Activated naive CD8-positive, alpha-beta T cell treated with anti-CD3 and anti-CD28 coated beads, Interleukin-2, amount 10 ng/mL, durations not matched to agents 7 days and 5 days (primary cell): ENCODE measurements at places on chromosomes 6 and 20. TPM values are rescaled to one million over a fixed set of nuclear protein-coding genes. Genes with fewer than 3 reads are reported as not detected.

GRCh38 chr6:12483712-12484111 lies 193.6 kb downstream of the EDN1 start:
- no peak for DNase-seq

GRCh38 chr6:130965656-130966055 lies 97.4 kb downstream of the EPB41L2 start:
- no peak for DNase-seq

DNA sequence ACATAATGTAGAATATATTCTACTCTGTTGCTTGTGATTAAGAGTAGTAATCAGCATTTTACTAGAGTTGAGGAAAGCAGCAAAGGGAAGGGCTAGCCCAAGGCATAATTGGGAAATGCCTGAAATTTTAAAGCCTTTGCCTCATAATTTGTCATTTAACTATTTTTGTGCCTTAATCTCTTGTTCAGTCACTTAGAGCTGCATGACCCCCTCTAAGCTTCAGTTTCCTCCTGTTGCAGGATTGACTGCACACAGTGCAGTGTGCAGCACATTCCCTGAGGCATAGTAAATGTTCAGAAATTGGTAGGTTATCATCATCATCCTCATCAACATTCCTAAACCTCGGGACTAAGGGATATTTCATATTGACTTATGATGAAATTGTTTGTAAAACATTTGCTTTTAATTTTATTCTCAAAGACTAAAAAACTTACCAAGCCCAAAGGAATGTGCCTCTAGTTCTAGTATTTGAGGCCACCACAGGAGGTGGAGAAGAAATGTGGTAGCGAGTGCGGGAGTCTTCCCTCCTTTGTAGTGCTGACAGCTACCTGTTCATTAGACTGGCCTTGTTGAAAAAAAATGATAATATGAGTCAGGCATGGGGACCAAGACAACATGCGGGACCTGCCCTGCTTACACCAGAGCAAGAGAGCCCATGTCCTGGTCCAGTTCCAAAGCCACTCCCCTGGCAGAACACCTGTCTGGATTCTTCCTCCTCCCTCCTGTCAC lies 14.8 kb upstream of the TENT5A start:
- no peak for DNase-seq

- DNase-seq = no peak
These were observed 105.7 kb downstream of the IRF4 start for GRCh38 chr6:497258-497657.

The ZC3H12D gene
- 27.0 TPM for total RNA-seq

DNA sequence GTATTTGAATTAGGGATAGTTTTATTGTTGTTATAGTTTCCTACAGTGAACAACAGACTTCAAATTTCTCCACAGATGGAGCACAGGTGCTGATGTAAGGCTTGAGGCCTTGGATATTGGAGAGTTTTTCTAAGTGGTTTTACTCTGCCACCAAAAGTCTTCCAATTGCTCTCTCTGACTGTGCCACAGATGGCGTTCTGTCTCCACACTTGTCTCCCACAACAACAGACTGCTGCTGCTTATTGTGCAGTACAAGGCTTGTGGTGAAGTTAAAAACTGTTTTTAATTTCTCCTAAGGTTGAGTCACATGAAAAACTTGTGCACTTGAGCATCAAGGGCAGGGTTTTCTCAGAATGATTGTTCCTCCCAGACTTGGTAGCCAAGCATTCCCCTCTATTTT lies 460.9 kb upstream of the KHDRBS2 start:
- no peak for DNase-seq

- DNase-seq = no peak
These were observed at the start of gene GCM1 for GRCh38 chr6:53148684-53149083. TSS of gene GCM1 (minus strand) at chr6:53148841. CDS start at chr6:53145632, 3,209 bp downstream.

The RNF182 gene
- total RNA-seq = not detected

The UBE2C gene
- 154 TPM for total RNA-seq

DNA sequence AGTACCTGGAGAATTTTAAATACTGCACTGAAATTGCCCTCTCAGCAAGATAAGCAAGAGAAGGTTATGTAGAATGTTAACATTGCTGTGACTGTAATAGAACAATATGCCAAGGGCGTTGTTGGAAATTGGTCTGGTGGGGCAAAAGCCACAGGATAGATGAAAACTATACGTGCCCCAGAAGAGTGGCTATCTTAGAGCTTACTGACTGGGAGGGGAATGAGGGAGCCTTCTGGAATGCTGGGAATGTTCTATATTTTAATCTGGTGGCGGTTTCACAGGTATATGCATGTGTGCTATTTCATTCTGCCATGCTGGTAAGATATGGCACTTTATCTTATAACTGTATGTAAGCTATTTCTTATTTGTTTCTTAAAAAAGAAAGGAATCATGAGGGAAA lies 35.2 kb upstream of the YWHAB start:
- no peak for DNase-seq

- DNase-seq = no peak
These were observed 139.3 kb upstream of the PHACTR1 start for GRCh38 chr6:12577124-12577850.

The TMEM217 gene
- total RNA-seq = 1.4 TPM

DNA sequence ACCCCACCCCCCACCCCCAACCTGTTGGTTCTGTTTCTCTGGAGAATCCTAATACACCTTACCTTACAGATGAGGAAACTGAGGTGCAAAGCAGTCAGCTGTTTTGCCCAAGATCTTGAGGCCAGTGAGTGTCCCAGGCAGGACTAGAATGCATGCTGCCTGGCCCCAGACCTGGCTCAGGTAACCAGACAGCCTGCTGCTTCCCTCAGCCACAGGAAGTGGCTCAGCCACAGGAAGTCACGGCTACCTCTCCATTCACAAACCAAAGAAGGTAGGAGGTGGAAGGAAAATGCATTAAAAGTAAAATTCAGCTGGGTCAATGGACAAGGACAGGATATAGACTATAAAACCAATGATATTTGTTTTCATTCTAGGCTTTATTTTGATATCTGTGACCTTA lies 517.6 kb downstream of the CD83 start:
- peak; percentile 77 for DNase-seq

The PRDM1 gene
- total RNA-seq = 20.2 TPM

GRCh38 chr6:32984622-32985389 lies 16.4 kb downstream of the BRD2 start:
- peak; percentile 87 for DNase-seq

GRCh38 chr20:40678286-40678875 lies 10.7 kb downstream of the MAFB start:
- DNase-seq = no peak

The SNAP25 gene
- total RNA-seq = not detected

The AURKA gene
- total RNA-seq = 60.1 TPM

- DNase-seq = no peak
These were observed 930.5 kb upstream of the FLRT3 start for GRCh38 chr20:15267935-15268334.

- no peak for DNase-seq
These were observed 1.5 kb downstream of the EBF4 start for GRCh38 chr20:2694008-2694471.
